ENCODE measurements at places on chromosomes 1 and 21.

DNA sequence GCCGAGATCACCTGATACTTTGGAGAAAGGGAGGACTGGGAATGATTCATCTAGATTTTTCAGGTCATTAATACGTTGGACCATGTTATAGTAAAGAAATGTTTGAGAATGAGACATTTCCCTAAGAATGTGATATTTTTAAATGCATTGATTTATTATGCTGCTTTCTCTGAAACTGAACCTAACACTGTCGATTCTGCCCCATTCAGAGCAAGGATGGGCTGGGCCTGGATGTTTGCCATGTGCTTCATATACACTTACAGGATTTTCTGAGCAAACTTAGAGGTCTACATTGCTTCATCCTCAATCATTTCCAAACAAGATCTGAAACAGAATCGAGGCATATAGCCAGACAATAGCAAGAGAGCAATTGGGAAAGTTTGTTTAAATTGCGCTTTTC lies 183.3 kb downstream of the CRB1 start:
- DNase-seq: no peak

DNA sequence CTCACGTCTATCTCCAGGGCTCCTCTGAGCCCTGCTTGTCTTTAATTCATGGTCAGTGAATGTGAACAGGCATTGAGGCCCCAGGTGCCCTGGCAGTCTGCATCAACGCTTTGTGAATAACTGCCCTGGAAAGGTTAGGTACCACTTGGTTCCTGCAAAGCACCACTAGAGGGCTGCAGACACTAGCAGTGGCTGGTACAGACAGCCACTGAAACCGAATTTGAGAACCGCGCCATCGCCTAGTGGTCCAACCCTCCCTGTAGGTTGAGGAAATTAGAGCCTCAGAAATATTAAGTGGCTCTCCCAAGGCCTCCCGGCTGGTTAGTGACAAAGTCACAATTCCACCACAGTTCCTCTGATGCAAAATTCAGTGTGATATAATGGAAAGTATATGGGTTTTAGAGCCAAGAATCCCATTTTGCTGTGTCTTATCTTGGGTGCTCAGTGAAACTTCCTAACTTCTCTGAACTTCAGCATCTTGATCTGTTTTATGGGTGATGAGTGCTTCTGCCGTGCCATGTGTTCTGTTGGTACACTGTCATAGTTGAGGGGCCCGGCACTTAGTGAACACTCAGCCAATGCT lies 46.2 kb upstream of the BCL9 start:
- DNase-seq: peak; percentile 77

DNA sequence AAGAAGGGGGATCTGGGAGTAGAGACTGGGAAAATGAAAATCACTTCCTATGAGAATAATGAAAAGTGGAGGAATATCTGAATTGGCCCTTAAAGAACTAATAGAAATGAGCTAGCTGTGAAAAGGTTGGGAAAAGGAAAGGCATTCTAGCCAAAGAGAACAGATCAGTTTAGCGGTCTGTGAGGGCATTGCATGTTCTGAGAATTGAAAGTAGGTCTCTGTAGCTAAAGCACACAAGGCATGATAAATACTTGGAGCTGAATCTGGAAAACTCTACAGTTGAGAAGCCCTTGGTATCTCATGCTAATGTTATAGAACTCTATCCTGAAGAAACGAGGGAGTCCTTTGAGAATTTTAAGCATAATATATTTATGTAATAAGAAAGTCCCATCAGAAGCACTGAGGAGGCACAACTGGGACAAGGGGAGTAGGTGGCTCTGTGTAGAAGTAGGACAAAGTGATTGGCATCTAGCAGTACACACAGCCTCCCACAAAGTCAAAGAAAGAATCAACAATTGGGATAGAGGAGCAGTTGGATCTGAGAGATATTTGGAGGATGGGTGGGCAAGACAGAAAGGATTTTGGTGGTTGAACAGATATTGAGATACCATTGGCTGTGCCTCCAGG lies 78.7 kb downstream of the GREM2 start:
- no peak for DNase-seq

GRCh38 chr1:6790146-6790545 lies 4.9 kb downstream of the CAMTA1 start:
- DNase-seq: no peak

DNA sequence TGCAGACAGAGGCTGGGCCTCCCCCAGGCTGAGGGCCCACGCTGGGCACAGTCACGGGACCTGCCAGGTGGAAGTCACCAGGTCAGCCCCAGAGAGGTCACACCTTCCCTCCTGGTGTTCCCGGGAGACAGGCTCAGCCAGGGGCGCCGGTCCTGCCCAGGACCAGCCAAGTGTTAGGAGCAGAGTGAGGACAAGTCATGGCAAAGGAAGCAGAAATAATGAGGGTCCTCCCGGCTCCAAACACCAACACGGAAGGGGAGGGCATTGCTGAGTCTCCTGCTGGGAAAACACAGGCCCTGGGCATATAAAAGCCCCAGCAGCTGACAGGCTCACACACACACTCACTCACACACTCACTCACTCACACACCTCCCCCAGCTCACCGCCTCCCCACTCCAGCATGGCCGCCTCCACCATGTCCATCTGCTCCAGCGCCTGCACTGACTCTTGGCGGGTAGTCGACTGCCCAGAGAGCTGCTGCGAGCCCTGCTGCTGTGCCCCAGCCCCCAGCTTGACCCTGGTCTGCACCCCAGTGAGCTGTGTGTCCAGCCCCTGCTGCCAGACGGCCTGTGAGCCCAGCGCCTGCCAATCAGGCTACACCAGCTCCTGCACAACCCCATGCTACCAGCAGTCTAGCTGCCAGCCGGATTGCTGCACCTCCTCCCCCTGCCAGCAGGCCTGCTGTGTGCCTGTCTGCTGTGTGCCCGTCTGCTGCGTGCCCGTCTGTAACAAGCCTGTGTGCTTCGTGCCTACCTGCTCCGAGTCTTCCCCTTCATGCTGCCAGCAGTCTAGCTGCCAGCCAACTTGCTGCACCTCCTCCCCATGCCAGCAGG lies at the start of gene KRTAP10-10:
Gene KRTAP10-10, plus strand, starts transcription at position 339 of the 833 bp plus-strand sequence. Its CDS starts 62 bp downstream, at position 401.
- DNase-seq: no peak

- DNase-seq: no peak
Observed at GRCh38 chr1:229893762-229894444, 173.1 kb upstream of the GALNT2 start.

DNA sequence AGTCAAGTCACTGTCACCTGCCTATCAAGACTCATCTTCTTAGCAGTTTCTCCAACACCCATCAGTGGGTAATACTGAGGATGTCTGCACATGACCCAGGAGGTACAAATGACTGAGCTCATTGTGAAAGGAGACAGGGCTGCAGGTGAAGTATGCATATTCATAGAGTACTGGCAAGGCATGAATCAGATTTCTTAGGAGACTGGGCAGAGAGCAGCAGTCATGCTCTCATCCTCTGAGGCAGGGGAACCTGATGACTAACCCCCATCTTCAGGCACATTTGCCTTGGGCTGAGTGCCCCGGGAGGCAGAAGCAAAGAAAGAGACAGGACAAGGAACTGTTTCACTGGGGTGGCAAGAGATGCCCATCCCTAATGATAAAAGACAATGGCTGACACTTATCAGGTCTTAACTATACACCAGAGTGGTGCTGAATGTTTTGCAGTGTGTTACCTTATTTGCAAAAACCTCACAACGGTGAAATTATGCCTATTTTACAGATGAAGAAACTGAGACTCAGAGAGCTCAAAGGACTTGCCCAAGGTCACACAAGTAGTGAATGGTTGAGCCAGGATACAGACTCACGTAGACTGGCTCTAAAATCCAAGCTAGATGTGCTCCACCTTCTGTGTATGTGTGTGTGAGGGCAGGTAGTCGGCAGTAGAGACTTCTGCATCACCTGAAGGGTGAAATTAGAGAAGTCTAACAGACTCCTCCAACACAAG lies 9.2 kb upstream of the GRHL3 start:
- DNase-seq: no peak

- no peak for DNase-seq
Observed at GRCh38 chr1:99781798-99782197, 15.4 kb upstream of the FRRS1 start.

GRCh38 chr1:192698731-192699130 lies 62.8 kb downstream of the RGS13 start:
- DNase-seq: no peak

DNA sequence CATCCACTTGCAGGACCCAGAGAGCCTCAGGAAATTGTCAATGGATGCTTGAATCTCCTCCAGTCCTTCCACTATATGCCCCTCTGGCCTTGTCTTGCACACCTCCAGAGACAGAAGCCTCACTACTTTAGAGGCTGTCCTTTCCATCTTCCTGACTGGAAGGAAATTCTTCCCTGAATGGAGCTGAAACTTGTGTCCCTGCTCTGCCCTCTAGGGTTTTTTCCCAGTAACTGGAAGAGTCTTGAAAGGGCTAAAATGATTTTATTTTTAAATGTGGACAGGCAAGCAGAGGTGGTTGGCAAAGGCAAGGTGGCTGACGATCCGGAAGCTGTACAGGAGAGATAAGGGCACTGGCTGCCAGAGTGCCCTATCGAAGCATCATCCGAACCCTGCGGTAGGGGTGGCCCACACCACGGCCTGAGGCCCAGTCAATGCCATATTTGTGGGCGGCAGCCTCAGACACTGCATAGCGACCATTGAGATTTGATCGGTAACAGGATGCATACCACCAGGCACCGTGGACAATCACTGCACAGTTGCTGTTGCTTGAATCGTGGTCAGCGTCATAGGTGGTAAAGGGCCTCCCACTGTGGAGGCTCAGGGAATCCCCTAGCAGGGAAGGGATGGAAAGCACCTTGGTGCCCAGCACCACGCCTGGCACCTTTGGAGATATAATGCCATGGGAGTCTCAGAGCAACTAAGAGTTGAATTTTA lies 2.3 kb upstream of the MAP3K6 start:
- no peak for DNase-seq

DNA sequence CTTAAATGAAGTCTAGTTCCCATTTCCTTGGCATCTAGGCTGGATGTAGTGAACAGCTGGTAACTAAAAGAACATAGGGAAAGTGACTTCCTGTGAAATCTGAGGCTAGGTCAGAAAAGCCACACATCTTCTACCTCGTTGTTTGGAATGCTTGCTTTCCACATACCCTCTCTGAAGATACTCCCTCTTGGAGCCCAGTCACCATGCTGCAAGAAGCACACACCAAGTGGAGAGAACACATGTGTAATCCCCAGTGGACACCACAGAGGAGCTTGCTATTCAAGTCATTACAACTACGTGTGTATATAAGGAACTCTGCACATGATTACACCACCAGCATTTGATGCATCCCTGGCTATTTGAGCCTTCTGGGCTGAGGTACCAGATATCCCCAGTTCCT lies 125.9 kb downstream of the RGS21 start:
- no peak for DNase-seq

DNA sequence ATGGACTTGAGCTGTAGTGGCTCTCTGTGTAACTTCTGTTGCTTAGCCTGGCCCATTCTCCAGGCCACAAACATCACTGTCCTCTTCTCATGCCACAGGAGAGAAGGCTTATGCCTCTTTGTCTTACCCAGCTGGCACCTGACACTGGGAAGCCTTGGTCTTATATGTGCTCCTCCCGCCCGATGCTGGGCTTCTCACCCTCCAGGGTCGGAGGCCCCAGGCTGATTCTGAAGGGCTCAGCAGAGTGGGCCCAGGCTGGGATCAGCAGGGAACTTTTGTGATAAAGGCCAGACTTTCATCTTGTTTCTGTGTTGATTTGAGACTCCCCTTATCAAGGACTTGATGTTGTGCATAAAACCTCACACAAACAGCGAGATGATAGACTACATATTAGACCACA lies 29.8 kb downstream of the TRPM2 start:
- DNase-seq: no peak

DNA sequence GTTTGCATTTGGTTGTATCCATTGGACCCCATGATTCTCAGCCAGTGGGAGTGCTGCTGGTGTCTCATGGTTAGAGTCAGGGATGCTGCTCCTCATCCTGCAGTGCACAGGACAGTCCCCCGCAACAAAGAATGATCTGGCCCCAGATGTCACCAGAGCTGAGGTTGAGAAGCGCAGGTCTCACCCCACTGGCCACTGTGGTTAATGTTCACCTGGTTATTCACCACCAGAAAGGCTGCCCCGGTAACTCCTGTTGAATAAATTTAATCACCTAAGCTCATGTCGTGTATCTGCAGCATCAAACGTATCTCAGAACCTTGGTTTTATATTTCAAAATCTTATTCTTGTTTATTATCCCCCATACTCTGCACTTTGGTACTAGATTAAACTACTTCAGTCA lies 75.8 kb downstream of the ATP5PO start:
- no peak for DNase-seq

DNA sequence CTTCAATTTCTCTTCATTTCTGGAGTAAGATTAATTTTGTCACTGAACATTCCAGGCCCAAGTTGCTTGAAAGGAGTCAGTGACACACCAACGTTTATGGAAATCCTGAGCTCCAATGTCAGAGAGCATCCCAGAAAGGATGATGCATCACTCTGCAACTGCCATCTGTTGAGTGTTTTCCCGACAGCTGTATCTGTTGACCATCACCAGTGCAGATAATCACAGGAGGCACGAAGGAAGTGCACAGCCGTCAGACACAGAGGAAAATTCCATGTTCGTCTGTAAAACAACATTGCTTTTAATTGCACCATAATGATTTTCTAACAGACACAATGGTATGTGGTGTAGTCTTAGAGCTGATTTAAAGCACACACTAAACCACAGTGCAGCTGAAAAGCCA lies 376.7 kb upstream of the ADGRL2 start:
- DNase-seq: no peak

DNA sequence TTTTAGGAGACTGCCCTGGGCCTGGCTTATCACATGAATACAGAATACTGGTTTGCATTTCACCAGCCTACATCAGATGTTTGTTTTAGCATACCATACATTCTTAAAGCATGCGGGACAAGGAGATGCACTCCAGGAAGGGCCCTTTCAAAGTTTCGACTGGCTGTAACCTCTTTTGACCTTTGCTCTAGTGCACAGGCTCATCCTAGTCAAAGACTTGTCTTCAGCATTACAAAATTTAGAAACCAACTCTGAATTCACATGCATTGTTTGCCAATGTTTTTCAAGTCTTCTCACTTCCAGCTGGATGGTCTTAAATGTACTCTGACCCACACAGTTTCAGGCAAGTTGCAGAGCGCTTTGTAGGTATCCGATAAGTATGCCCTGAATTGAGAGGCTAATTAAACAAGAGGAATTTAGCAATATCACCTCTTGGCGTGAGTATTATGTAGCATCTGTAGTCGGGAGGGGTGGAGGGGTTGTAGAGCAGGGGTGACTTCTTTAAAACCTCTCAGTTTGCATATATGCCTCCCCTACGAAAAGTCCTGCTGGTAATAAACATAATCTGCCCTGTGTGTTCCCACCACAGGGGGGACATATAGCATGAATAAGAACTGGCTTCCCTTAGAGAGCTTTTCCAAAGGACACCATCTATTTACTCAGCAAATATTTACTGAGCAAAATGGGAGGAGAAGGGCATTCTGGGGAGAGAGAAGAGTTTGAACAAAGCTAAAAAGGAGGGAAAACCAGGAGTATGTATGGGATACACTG lies 24.4 kb upstream of the AHCYL1 start:
- peak; percentile 61 for DNase-seq

GRCh38 chr21:37793660-37794059 lies 122.6 kb downstream of the KCNJ6 start:
- no peak for DNase-seq

GRCh38 chr1:50923564-50923963 lies 36.5 kb downstream of the FAF1 start:
- no peak for DNase-seq
